ENCODE measurements at places on chromosomes 7 and 10.

DNA sequence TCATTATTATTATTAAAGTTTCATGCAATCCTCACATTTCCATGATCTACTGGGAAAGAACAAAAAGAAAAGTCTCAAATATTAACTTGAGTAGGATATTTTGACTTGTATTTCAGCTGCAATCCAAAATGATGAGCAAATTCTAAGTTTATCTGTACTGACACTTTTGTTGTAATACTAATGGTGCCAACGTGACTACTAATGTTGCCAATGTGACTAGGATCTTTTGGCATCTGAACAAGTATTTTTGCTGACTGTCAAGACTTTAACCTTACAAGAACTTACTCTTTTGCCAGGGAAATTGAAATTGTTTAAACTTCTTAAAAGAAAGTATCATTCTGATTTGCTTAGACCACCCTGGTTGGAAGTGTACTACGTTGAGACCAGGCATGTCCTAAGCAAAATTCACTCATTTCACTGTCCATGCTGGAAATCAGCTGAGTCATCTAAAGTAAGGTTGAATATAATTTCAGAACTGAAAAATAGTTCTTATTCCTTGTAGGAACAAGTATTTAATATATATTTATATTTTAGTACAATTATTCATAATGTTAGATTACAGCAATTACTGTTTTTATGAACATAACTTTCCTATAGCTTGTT is 78.5 kb upstream of the LYZL1 start:
- no peaks in the 10 kb centered on the region for H3K4me1 ChIP-seq
- no peak for DNase-seq
- H3K27ac ChIP-seq: no peak overlapping the region
- peaks cover 3% of the 10 kb centered on the region for H3K27me3 ChIP-seq
- no peak overlapping the region for H3K4me3 ChIP-seq
- no peaks in the 10 kb centered on the region for H3K36me3 ChIP-seq

- peaks cover 13% of the 10 kb centered on the region for H3K4me1 ChIP-seq
- H3K36me3 ChIP-seq: no peaks in the 10 kb centered on the region
- H3K4me3 ChIP-seq: no peak overlapping the region
- H3K27ac ChIP-seq: no peak overlapping the region
These were observed 2.3 kb upstream of the PAPSS2 start for GRCh38 chr10:87657371-87657770.

DNA sequence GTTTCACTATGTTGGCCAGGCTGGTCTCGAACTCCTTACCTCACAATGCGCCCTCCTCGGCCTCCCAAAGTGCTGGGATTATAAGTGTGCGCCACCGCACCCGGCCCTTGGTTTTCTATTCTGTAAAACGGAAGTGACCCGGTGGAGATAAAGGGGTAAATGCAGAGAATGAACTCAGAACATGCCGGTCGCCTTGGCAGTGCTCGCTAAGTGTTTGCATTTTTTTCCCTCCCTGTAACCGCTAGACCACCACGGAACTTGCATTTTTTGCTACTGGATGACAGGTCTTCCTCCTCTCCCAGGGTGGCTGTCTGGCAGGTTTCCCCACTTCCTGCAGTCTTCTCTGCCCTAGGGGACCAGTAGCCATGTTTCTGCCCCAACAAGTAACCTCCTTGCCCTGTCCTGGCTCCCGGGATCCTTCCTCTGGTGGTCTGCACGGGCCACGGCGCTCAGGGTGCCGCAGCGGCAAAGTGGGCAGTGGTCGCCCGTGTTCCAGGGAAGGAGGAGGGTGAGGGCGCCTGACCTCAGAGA is 18.8 kb upstream of the GNA12 start:
- H3K27ac ChIP-seq: peak overlapping the region; percentile 10
- H3K27me3 ChIP-seq: no peaks in the 10 kb centered on the region
- no peak for DNase-seq
- peaks cover 24% of the 10 kb centered on the region for H3K4me1 ChIP-seq
- peak overlapping the region; percentile 66 for H3K4me3 ChIP-seq
- no peaks in the 10 kb centered on the region for H3K36me3 ChIP-seq

GRCh38 chr7:114708646-114709045 is 213.2 kb upstream of the MDFIC start:
- H3K4me1 ChIP-seq: no peaks in the 10 kb centered on the region
- no peak overlapping the region for H3K4me3 ChIP-seq
- no peak for DNase-seq
- H3K27ac ChIP-seq: no peak overlapping the region
- H3K36me3 ChIP-seq: no peaks in the 10 kb centered on the region
- H3K27me3 ChIP-seq: peaks cover 2% of the 10 kb centered on the region

GRCh38 chr10:126208726-126209302 is 179.5 kb downstream of the ADAM12 start:
- H3K27me3 ChIP-seq: peaks cover 5% of the 10 kb centered on the region
- H3K36me3 ChIP-seq: no peaks in the 10 kb centered on the region
- no peak overlapping the region for H3K27ac ChIP-seq
- no peak overlapping the region for H3K4me3 ChIP-seq

- H3K27ac ChIP-seq: no peak overlapping the region
- no peaks in the 10 kb centered on the region for H3K27me3 ChIP-seq
- peaks cover 74% of the 10 kb centered on the region for H3K36me3 ChIP-seq
- no peaks in the 10 kb centered on the region for H3K4me1 ChIP-seq
- no peak overlapping the region for H3K4me3 ChIP-seq
These were observed 76.8 kb downstream of the RALA start for GRCh38 chr7:39700165-39700564.

DNA sequence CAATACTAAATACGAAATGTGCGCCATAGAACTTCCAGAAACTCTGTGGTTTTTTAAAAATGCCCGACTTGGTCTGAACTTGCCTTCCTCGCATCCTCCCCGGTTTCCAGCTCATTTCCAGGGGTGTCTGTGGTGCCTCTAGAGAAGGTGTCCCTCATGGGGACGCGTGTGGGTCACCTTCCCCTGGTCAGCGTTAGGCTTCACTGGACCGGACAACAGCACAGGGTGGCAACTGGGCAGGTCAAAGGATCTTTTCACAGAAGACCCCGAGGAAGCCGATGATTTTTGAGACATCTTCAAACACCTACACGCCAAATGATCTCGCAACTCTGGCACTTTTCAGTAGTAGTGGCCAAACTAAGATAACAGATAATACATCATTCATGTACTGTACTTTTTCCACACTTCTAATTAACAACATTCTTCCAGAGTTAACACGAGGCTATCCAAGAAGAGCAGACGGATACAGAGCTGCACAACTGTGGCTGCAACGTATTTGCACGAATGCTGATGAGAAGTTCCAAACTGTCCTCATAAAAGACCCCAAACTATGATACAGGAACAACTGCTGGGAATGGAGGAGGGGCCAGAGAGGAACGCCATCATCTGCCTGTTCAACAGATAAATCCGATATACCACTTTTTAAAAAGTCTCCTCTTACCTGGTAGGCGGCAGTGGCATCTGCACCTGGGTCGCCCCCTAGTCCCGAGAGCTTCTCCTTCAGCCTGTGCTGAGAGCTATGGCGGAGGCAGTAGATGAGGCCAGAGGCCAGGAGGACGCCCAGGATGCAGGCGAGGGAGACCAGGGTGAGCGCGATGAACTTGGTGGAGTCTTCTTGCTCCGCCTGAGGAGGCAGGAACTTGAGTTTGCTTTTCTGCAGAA is 345.5 kb downstream of the DNAJB6 start:
- H3K4me1 ChIP-seq: no peaks in the 10 kb centered on the region
- no peak for DNase-seq
- peaks cover 64% of the 10 kb centered on the region for H3K27me3 ChIP-seq

DNA sequence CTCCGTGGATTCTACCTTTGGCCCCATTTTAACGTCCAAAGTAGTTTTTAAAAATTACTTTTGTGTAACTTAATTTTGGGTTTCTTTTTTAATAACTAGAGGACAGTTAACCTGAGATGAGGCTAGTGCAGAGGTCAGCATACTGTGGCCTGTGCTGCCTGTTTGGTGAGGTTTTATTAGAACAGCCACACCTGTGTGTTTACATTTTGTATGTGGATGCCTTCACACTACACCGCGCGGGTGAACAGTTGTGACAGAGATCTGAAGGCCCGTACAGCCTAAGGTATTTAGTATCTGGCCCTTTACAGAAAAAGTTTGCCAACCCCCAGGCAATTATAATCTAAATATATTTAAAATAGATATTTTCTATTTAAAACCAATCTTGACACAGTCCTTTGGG is 46.9 kb downstream of the STK17A start:
- peaks cover 93% of the 10 kb centered on the region for H3K36me3 ChIP-seq
- peaks cover 81% of the 10 kb centered on the region for H3K4me1 ChIP-seq
- no peak overlapping the region for H3K27ac ChIP-seq
- H3K4me3 ChIP-seq: no peak overlapping the region

- no peak for DNase-seq
- H3K4me3 ChIP-seq: no peak overlapping the region
- H3K36me3 ChIP-seq: no peaks in the 10 kb centered on the region
- H3K27ac ChIP-seq: no peak overlapping the region
- no peaks in the 10 kb centered on the region for H3K4me1 ChIP-seq
- no peaks in the 10 kb centered on the region for H3K27me3 ChIP-seq
These were observed 1013.8 kb upstream of the MBL2 start for GRCh38 chr10:53786236-53786900.

DNA sequence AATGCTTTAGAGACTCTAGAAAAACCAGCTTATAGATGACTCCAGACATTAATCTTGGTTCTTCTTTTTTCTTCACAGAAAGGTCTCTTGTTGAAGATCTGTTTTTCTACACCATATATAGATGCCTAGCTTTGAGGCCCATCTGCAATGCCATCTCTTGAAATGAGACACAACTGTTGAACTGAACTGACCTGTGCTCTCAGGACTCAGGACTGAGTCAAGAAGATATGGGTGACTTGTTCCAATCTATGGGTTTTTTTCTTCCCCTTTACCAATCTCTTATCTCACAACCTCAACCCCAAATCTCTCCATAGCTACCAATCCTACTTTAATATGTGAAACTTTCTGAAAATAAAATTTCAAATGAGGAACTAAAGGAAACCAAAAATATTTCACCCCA is 194.7 kb downstream of the SNX13 start:
- H3K27me3 ChIP-seq: no peaks in the 10 kb centered on the region
- no peaks in the 10 kb centered on the region for H3K36me3 ChIP-seq
- DNase-seq: no peak
- no peak overlapping the region for H3K4me3 ChIP-seq
- H3K27ac ChIP-seq: no peak overlapping the region

- H3K4me3 ChIP-seq: no peak overlapping the region
- no peaks in the 10 kb centered on the region for H3K27me3 ChIP-seq
- DNase-seq: no peak
- no peak overlapping the region for H3K27ac ChIP-seq
These were observed 227.8 kb downstream of the ARHGAP21 start for GRCh38 chr10:24495666-24496460.

- H3K36me3 ChIP-seq: no peaks in the 10 kb centered on the region
- no peak overlapping the region for H3K4me3 ChIP-seq
- H3K4me1 ChIP-seq: no peaks in the 10 kb centered on the region
- H3K27me3 ChIP-seq: peaks cover 4% of the 10 kb centered on the region
These were observed 17.9 kb downstream of the FAM237B start for GRCh38 chr7:90303241-90303640.

GRCh38 chr10:80155696-80156215 is 23.2 kb downstream of the PLAC9 start:
- DNase-seq: no peak
- no peaks in the 10 kb centered on the region for H3K4me1 ChIP-seq
- no peaks in the 10 kb centered on the region for H3K27me3 ChIP-seq
- H3K4me3 ChIP-seq: no peak overlapping the region
- H3K36me3 ChIP-seq: peaks cover 91% of the 10 kb centered on the region

GRCh38 chr10:52250510-52250909 is 63.6 kb upstream of the DKK1 start:
- no peak overlapping the region for H3K4me3 ChIP-seq
- peaks cover 4% of the 10 kb centered on the region for H3K4me1 ChIP-seq
- H3K36me3 ChIP-seq: no peaks in the 10 kb centered on the region
- H3K27me3 ChIP-seq: peaks cover 2% of the 10 kb centered on the region
- H3K27ac ChIP-seq: no peak overlapping the region

GRCh38 chr10:8453587-8453986 is 399.1 kb downstream of the GATA3 start:
- H3K36me3 ChIP-seq: no peaks in the 10 kb centered on the region
- H3K27me3 ChIP-seq: no peaks in the 10 kb centered on the region
- no peak for DNase-seq
- H3K4me1 ChIP-seq: no peaks in the 10 kb centered on the region

GRCh38 chr10:75068523-75068922 is 42.9 kb upstream of the SAMD8 start:
- no peaks in the 10 kb centered on the region for H3K4me1 ChIP-seq
- H3K27ac ChIP-seq: no peak overlapping the region
- H3K4me3 ChIP-seq: no peak overlapping the region
- no peak for DNase-seq
- H3K36me3 ChIP-seq: no peaks in the 10 kb centered on the region

DNA sequence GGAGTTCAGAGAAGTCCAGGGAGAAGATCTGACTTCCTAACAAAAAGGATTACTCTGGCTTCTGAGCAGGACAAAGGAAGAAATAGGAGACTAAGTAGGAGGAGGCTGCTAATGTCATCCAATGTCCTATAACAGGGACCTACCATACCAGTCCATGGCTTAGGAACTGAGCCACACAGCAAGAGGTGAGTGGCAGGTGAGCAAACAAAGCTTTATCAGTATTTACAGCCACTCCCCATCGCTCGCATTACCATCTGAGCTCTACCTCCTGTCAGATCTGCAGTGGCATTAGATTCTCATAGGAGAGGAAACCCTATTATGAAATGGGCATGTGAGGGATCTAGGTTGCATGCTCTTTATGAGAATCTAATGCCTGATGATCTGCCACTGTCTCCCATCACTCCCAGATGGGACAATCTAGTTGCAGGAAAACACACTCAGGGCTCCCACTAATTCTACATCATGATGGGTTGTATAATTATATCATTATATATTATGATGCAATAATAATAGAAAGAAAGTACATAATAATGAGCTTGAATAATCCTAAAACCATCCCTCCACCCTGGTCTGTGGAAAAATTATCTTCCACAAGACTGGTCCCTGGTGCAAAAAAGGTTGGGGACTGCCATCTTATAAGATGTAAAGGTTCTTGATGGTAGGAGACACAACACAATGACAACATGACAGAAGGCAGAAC is 487.4 kb downstream of the PLXDC2 start:
- H3K27me3 ChIP-seq: no peaks in the 10 kb centered on the region
- no peak overlapping the region for H3K27ac ChIP-seq
- H3K36me3 ChIP-seq: no peaks in the 10 kb centered on the region

DNA sequence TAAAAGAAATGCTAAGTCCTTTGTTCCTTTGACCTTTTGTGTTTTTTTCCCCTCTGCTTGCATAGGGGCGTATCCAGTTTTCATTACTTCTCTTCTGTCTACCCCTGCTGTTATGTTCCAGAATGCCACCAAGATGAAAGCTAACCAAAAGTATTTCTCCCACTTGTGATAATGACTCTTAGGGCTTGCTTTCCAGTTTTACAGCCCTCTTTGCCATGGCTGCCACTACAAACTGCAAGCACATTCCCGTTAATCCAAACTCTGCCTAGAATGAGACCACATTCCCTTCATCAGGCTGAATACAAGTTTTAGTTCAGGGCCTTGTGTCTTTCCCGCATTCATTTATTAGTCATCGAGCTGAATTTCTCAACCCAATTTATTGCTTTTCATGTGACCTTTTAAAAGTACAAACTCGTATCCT is 23.6 kb upstream of the CD36 start:
- H3K27me3 ChIP-seq: no peaks in the 10 kb centered on the region
- H3K27ac ChIP-seq: no peak overlapping the region
- H3K4me3 ChIP-seq: no peak overlapping the region
- H3K36me3 ChIP-seq: no peaks in the 10 kb centered on the region
- no peak for DNase-seq

All from activated B cell treated with CpG ODN at 0.5 μM for 24 hours (primary cell).